HS-5 (cell line): ENCODE measurements at places on chromosomes 4 and X.

DNA sequence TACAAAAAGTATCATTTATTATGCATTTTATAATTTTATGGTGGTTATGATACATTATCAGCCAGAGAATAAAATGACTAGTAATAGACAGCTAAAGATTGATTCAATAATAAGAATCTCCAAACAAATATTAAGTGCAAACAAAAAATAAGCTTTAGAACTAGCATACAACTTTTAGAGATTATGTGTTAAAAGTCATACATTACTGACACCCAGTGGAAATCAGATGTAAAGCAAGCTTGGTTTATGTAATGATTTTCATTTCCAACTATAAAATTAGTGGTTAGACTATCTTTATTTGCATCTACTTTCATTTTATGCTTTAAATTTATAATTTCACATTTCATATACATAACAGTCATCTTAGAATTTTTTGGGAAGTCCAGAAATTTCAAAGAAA lies 57.7 kb downstream of the IL13RA2 start:
- no peak for DNase-seq

DNA sequence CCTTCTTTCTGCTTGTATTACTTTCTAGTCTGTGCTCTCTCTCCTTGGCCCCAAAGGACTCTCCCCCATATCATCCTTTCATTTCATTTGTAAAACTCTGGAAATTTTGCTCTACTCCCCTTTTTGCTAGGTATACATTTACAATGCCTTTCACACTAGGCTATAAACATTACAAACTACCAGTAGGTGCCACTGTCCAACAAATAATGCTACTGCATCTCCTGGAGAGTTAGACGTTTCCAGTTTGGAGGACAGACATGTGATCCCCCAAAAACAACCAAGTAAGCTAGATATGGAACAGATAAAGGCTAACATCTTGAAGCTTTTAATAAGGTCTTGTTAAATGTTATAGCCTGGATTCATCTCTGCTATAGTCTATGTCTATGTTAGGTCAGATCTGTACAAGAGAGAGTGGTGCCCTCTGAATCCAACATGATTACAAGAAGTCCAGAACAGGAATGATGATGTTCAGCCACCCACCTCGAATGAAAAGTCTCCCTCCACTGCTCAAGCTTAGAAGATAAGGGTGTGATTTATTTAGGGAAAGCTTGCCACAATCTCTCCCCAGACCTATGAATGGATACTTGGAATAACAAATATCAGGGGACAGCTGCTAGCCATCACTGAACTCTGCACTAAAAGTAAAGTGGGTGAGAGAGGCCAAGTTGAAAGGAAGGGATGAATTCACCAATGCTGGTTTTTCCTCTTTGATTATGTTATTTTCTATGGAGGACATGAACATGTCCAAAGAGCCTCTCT lies 14.3 kb downstream of the CBR4 start:
- DNase-seq = no peak

DNA sequence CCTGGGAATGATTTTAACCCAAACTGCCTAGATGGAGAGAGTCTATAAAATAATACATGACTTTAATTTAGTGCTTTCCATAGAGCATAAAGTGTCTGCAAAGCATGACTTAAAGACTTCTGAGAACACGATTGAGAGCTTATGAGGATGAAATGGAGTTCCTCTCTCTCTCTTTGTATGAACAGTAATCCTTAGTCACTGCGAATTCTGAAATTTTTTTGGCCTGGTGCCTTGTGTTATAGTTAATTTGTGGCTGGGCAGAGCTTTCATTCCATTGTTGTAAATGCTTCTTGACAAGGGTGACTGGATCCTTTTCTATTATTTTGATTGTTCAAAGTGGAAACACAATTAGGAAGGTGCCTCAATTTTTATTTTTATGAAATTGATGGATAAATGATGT lies 179.5 kb downstream of the CEP135 start:
- peak; percentile 61 for DNase-seq

GRCh38 chrX:24423960-24424359 lies 41.1 kb upstream of the PDK3 start:
- no peak for DNase-seq

- no peak for DNase-seq
Measured at GRCh38 chrX:40908026-40908425, 172.7 kb upstream of the MED14 start.
